Activated naive CD4-positive, alpha-beta T cell treated with anti-CD3 and anti-CD28 coated beads, Interleukin-2, amount 50 U/mL, for 72 hours (primary cell): ENCODE measurements at places on chromosomes 12 and 14. TPM values are rescaled to one million over a fixed set of nuclear protein-coding genes. Genes with fewer than 3 reads are reported as not detected.
A peak's percentile ranks its signal among the peaks of the same experiment; 100 is the strongest.

GRCh38 chr14:105882626-105883025 lies 356.2 kb downstream of the TMEM121 start:
- peak; percentile 23 for DNase-seq

- DNase-seq: no peak
Observed at GRCh38 chr14:35881280-35881679, 55.1 kb downstream of the BRMS1L start.

GRCh38 chr14:94517641-94518257 lies 8.5 kb upstream of the SERPINA12 start:
- no peak for DNase-seq

TSPAN19 gene
- total RNA-seq: not detected

TOMM20L gene
- not detected for total RNA-seq

POLE2 gene
- total RNA-seq: 47.6 TPM

VDR gene
- total RNA-seq: 92.4 TPM

- DNase-seq: no peak
Observed at GRCh38 chr12:31631809-31632208, 27.7 kb upstream of the ETFBKMT start.

DNA sequence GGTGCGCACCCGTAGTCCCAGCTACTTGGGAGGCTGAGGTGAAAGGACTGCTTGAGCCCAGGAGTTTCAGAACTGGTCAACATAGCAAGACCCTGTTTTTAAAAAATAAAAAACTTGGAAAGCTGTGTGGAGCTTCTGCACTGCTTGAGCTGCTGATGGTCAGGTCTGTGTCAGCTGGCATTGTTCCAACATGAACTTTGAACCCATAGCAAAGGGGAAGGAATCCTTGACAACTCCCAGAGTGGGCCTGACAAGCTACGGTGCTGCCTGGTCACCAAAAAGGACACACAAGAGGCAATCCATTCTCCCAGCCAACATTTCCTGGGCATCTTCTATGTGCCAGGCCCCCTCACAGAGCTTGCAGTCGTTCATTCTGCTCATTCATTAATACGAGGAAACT lies 16.4 kb upstream of the LTBP2 start:
- DNase-seq: no peak

- no peak for DNase-seq
Observed at GRCh38 chr12:89289720-89290119, 62.6 kb downstream of the DUSP6 start.

GRCh38 chr12:132109741-132110140 lies 34.4 kb downstream of the DDX51 start:
- DNase-seq: no peak

DNA sequence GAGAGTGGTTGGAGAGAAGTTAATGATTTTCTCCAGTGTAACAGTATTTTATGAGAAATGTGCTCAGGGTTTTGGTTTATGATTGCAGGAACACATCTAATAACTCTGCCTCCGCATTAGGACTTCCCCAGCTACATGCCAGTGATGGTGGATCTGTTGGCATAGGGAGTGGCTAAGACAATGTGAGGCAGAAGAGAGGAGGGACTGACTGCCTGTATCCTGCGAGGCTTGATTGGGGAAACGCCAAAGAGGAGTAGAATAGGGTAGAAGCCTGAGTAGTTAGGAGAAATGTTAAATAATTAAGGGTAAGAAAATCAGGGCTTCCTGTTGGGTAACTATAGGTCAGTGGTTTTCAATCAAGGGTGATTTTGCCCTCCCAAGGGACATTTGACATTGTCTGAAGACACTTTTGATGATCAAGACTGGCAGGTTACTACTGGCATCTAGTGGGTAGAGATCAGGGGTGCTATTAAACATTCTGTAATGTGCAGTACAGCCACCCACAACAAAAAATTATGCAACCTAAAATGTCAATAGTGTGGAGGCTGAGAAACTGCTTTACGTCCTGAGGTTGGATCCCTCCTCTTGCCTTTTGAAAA lies 12.8 kb downstream of the TDG start:
- DNase-seq: no peak

ABCD2 gene
- 7.3 TPM for total RNA-seq

ARHGDIB gene
- 811 TPM for total RNA-seq

GRCh38 chr12:79295572-79295971 lies 395.2 kb downstream of the PAWR start:
- no peak for DNase-seq

ADCY4 gene
- 5.7 TPM for total RNA-seq
